ENCODE measurements at places on chromosomes 3 and 15.

- DNase-seq: no peak
Observed at GRCh38 chr3:64053581-64053980, 30.3 kb upstream of the PSMD6 start.

- no peak for DNase-seq
Observed at GRCh38 chr15:41513506-41514227, at the start of gene LTK. Gene LTK (minus strand): TSS chr15:41513827. CDS start chr15:41513709, 118 bp downstream.

GRCh38 chr15:74381481-74381880 lies 14.0 kb upstream of the CYP11A1 start:
- DNase-seq: no peak

GRCh38 chr3:184459355-184459754 lies 79.5 kb downstream of the CHRD start:
- DNase-seq: no peak

DNA sequence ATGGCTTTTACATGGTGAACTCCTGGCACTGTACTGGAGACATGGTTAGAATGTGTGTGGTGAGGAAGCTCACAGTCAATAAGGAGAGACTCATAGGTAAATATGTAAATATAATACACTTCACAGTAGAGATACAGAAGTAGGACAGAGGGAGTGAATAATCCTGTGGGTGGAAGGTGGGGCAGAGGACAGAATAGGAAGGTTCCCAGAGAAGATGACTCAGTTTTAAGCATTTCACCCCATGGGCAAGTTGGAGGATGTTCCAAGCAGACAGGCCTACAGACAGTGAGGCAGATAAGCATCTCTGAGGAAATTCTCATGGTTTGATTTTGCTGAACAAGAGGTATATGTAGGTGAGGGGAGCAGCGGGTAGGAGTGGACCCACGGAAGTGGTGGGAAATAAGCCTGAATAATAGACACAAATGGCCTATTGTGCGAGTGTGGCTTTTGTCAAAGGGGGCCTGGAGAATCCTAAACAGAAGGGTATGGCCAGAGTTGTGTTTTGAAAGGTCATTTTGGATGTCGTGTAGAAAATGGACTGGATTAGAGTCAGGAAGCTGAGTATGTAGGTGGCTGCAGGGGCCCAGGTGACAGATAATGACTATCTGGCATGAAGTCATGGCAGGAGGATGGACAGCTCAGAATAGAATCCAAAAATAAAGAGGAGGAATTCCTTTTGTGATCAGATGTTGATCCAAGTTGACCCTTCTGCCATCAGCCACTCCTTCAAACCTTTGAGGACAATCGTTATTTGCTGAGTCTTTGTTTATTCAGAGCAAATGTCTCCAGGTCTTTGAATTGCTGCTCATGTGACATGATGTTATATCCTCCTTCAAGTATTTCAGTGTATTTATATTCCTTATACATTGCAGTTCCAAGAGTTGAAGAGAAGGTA lies 97.3 kb upstream of the THRB start:
- DNase-seq: no peak

DNA sequence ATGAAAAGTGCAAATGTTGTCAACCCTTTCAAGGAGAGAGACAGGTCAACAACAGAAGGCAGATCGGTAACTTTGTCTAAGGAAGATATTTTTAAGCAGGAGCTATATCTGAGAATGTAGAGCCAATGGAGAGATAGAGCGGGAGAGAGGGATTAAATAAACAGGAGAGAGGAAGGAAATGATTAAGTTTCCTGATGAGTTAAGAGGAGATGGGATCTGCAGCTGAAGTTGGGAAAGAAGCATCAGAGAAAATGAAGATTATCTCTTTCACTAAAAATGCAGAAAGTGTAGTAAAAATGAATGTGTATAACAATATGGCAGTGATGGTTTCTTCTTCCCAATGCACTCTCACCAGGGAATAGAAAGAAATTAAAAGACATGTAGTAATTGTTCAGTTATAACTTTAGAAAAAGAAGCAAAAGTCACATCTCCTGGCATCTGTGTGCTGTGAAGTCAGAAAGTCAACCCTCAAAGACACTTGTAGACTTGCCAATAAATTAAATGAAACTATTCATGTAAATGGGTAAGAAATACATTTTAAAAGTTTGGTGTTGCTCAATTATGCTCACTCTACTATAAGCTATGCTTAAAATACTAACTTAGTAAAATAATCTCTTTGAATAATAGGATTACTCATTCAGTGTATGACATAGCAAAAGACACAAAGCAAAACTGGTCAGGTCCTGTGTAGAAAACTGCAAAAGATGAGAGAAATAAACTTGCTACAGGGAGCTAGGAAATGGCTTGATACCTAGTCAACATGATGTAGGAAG lies 264.6 kb downstream of the ZIC4 start:
- no peak for DNase-seq

GRCh38 chr3:88824666-88825564 lies 282.5 kb upstream of the EPHA3 start:
- DNase-seq: no peak

DNA sequence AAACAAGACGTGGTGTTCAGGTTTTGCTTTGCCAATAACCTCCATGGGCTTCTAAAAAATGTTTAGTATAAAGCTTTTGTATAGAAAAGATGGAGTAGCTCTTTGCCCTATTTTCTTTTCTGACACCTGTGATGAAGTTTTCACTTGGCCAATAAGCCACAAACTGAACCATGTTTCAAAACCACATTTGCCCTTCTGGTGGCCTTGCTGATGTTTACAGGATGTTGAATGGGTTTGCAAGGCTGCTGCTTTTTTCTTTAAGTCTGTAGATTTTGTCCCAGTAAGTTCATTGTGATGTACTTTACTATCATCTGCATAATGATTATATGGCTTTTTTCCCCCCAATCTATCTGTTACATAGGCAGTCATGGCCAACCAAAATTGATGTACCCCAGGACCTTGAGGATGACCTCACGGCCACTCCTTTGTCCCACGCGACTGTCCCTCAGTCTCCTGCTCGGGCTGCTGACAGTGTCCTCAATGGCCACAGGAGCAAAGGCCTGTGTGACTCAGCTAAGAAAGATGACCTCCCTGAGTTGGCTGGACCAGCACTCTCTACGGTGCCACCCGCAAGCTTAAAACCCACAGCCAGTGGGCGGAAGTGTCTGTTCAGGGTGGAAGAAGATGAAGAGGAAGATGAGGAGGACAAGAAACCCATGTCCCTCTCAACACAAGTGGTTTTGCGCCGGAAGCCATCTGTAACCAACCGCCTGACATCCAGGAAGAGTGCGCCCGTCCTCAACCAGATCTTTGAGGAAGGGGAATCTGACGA lies 60.8 kb downstream of the SNRK start:
- no peak for DNase-seq

GRCh38 chr3:172247525-172248274 lies 200.6 kb downstream of the GHSR start:
- no peak for DNase-seq

All from stimulated activated CD8-positive, alpha-beta memory T cell treated with anti-CD3 and anti-CD28 coated beads, Interleukin-7, amount 100 ng/mL, for 1 hour (primary cell).